ENCODE measurements at places on chromosomes 7 and 10.
A peak's percentile ranks its signal among the peaks of the same experiment; 100 is the strongest.

GRCh38 chr10:98296524-98296923 is 28.5 kb upstream of the LOXL4 start:
- DNase-seq: no peak

DNA sequence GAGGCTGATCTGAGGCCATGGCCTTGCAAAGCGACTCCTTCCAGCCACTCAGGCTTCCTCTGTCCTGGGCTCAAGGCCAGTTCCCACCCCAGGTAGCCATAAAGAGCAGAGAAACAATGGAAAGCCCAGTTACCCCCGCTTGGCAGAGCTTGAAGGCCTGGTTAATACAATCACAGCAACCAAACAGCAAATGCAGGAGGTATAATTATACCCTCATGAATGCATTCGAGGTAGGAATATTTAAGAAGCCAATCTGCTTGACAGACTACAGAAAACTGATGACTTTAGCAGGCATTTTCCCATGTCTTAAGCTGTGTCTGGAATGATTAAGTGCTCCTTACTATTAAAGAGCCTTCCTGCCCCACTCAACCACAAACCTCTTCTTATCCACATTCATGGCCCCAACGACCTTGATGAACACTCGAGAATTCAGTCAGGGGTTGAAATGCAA is 114.1 kb upstream of the MACROH2A2 start:
- DNase-seq: no peak

DNA sequence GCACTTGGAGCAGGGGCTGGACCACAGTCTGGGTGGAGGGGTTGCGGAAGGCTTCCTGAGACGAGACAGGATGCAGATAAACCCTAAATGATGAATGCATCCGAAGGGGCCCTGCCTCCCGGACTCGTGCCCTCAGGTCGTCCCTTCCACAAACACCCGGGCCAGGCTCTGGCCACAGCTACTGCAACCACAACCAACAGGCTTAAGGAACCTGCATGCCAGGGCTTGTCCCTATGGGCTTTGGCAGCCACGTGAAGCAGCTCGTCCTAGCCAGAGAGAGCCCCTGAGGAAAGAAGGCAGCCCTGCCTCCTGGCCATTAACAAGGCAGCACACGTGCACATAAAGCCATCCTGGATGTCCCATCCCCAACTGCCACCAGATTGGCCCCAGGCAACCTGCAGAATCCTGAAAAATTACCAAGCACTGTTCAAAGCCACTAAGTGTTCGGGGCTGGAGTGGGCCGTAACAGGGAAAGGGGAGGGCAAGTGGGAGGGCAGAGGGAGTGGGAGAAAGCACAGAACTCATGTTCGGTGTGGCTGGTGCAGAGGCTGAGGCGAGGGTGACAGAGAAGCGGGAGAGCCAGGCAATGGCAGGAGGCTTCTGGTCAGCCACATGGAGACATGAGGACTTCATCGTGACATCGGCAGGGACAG is 62.7 kb downstream of the MAD1L1 start:
- DNase-seq: no peak

GRCh38 chr7:120874722-120875121 is 16.8 kb upstream of the TSPAN12 start:
- no peak for DNase-seq

DNA sequence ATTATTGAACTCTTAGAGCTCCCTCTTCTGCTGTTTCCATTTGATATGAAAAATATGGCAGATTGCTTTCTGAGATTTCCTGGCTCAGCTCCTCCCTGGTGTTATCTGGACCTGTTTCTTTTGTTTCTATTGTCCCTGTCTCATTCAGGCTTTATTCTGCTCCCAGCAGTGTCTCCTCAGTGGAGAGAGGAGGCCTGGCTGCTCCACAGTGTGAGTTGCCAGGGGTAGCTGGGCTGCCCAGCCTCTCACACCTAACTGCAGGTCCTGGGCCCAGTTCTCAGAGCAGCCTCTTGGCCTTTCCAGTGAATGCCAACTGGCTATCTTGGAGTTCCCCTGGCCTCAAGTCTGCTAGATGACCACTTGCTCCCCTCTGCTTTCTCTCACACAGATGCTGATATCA is 127.0 kb downstream of the VPS41 start:
- DNase-seq: no peak

DNA sequence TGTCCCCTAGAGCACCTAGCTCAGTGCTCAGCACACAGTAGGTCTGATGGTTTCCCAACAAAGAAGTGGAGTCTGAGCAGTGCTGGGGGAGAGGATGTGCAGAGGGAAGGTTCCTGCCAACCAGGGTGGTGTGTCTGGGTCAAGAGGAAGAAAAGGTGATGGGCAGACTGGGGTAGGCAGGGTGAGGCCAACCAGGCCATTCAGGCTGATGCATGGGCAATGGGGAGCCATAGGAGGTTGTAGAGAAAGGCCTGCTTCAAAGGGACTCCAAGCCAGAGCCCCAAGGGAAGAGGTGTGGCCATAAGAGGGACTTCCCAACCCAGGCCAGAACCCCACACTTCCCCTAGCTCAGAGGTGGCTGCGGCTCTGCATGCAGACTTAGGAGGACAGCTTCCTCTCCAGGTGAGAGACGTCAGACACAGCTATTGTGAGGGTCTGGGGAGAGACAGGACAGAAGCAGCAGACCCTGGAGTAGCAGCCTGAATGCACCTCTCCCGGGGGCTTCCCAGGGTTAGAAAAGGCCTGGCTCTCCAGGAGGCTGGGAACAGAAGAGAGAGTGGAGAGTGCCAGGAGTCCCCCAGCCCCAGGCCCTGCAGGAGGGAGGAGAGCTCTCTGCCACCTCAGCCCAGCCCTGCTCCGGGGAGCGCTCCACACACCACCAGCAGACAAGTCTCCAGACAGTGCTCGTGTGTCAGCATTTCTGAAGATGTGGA is 87.4 kb upstream of the ZMIZ1 start:
- DNase-seq: no peak

GRCh38 chr7:21071561-21072501 is 285.1 kb upstream of the SP8 start:
- no peak for DNase-seq

- no peak for DNase-seq
Observed at GRCh38 chr7:48466713-48467112, 295.5 kb downstream of the ABCA13 start.

- DNase-seq: no peak
Observed at GRCh38 chr10:71863203-71863602, 12.2 kb upstream of the PSAP start.

GRCh38 chr7:118183428-118183785 is 557 bp upstream of the LSM8 start:
- DNase-seq: no peak

GRCh38 chr7:16791905-16792698 is 12.7 kb downstream of the AGR2 start:
- DNase-seq: peak; percentile 14

- DNase-seq: no peak
Observed at GRCh38 chr7:139869886-139870285, 40.8 kb downstream of the TBXAS1 start.

Measured in hematopoietic multipotent progenitor cell treated with erythropoietin and hydrocortisone succinate and interleukin-3 and kit ligand, for 17 days (in vitro differentiated cells).